Hindlimb muscle (tissue), 1 donor: ENCODE measurements at places on chromosomes 1 and 21.
A peak's percentile ranks its signal among the peaks of the same experiment; 100 is the strongest.

DNA sequence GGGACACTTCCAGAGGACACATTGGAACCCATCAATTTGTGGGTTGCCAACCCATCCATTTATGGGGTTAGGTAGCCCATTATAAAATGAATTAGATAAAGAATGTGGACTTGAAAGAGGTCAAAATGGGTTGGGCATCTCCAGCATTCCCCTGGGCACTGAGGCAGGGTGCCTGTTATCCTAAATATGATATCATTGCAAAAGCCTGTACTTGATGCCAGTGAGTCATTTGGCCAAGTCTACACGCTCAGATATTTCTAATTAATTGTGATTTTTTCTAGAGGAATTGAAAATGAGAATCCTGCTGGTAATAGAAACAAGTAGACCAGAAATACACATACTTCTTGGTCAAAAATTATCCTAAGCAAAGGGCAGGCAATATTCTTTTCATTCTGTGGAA is 21.9 kb upstream of the NBL1 start:
- no peak for DNase-seq

GRCh38 chr21:28337315-28337714 is 655.4 kb downstream of the LTN1 start:
- peak; percentile 34 for DNase-seq

- DNase-seq: no peak
Measured at GRCh38 chr1:109910963-109911798, 532 bp downstream of the CSF1 start.

DNA sequence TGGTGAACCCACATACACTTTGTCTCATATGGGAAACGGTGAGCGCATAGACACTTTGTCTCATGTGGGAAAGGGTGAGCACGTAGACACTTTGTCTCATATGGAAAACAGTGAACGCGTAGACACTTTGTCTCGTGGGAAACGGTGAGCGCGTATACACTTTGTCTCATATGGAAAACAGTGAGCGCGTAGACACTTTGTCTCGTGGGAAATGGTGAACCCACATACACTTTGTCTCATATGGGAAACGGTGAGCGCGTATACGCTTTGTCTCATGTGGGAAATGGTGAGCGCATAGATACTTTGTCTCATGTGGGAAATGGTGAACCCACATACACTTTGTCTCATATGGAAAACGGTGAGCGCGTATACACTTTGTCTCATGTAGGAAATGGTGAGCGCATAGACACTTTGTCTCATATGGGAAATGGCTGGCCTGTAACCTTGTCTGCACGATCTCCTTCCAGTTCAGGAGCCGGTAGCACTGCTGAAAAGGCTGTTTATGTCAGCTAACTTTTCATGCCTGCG is 50.7 kb upstream of the TRAPPC10 start:
- no peak for DNase-seq
